HCT116 (cell line): ENCODE measurements at places on chromosomes 3 and 15. TPM values are rescaled to one million over a fixed set of nuclear protein-coding genes. Genes with fewer than 3 reads are reported as not detected.
A peak's percentile ranks its signal among the peaks of the same experiment; 100 is the strongest.

DNA sequence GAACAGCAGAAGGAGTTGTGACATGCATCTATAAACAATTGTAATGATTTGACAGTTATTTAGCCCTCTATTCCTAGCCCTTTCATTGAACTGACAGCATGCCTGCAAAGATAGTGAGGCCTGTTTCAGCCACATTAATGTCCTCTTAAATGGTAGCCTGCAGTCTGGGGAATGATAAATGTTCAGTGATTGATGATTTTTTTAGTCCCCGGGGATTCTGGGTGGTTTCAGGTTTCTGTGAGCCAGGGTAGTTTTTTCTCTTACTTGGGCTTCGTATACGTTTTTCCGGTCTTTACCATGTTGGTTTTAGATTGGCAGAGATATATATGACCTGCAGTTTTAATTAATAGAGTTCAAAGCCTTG, 172.0 kb downstream of the TCF12 start:
- no peak for DNase-seq

DNA sequence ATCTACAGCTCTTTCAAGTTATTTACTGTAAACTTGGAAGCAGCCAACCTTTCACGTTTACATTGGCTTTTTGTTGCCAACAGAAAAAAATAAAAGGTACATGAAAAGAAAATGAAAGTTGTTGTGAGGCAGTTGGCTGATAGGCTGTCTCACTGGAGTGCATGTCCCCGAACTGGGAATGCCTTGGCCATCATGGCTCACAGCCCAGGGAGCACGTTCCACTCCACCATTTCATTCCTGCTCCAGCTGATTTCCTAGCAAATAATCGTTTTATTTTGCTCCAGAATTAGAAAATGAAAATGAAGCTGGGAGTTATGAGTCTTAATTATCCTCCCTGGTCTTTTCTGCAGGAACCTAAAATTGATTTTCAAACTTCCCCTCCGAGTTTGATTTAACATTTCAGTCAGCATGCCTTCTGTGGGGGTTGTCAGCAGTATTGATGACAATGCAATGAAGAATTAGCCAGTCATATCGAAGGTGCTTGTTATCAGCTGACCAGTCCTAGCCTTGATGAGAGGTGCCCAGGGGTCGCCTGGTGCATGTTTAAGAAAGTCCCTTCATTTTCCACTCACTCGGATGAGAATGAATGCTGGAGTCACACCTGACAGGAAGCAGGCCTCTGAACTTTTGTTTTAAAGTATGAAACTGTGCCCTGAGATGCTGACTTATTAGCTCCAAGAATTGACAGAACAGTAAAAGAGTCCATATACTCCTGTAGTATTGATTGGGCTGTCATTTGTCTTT, 293.7 kb upstream of the TRIM42 start:
- no peak for DNase-seq

- DNase-seq, result no peak
These were observed 129.8 kb upstream of the CPNE4 start for GRCh38 chr3:132164469-132165092.

- no peak for DNase-seq
These were observed 68.0 kb downstream of the TIPARP start for GRCh38 chr3:156742401-156742800.

DNA sequence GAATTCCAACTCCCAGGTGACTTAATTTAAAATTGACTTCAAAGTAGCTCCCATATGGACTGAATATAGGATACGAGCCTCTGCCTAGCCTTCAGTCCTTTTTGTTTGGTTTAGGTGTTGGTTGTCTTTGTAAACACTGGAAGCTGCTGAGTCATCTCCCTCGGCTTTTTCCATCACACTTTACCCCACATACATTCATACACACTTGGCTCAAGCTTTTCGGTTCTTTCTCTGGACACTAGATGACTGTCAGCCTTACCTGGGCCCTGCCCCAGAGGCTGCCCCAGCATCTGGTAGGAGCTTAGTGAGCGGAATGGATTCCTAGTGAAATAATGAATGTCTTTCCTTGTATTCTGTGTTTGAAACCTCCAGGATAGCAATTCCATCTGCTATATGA, 201.5 kb upstream of the IL12A start:
- DNase-seq, result peak; percentile 82

SLC6A1 gene
- not detected for total RNA-seq
